ENCODE measurements at places on chromosomes 5 and 9. TPM values are rescaled to one million over a fixed set of nuclear protein-coding genes. Genes with fewer than 3 reads are reported as not detected.
A peak's percentile ranks its signal among the peaks of the same experiment; 100 is the strongest.

DNA sequence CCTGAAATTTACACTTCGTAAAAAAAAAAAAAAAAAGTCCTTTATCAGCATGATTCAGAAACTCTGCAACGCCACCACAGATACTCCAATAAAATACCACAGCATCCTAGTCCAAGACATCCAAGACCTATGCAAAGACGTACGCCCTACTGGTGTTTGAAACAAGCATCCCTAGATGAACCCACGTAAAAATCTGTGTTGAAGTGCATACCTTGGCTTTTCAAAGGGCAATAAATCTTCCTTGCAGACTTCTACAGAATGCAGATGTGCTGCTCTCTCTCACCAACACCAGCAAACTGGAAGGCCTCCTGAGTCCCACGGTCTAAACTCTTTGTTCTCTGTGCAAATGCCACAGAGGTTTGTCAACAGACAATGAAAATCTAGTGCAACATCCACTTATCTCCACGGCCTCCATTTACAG, 38.8 kb downstream of the MYO10 start:
- no peak for DNase-seq

DNA sequence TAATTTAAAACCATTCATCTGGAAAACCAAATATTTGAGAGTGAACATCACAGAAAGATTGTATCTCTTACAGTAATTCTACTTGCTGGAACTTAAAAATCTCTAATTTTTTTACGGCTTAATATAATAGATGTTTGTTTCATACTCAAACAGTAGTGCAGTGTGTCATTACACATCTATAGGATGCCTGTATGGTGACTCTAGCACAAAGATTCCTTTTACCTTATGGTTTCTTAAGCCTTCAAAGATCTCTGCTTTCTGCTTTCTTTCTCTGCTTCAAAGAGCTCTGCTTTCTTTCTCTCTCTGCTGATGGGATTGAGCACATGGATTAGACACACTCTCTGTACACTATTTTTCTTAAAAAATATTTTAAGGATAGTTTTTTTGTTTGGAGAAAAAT, 374.0 kb upstream of the CDH9 start:
- no peak for DNase-seq

Gene PCDHAC2
- not detected for total RNA-seq

- DNase-seq: no peak
Observed at GRCh38 chr5:93890657-93891056, 149.3 kb upstream of the POU5F2 start.

GRCh38 chr5:115579747-115580173, 22.5 kb downstream of the TICAM2 start:
- DNase-seq: no peak

- no peak for DNase-seq
Observed at GRCh38 chr9:16645970-16646369, 224.5 kb downstream of the BNC2 start.

DNA sequence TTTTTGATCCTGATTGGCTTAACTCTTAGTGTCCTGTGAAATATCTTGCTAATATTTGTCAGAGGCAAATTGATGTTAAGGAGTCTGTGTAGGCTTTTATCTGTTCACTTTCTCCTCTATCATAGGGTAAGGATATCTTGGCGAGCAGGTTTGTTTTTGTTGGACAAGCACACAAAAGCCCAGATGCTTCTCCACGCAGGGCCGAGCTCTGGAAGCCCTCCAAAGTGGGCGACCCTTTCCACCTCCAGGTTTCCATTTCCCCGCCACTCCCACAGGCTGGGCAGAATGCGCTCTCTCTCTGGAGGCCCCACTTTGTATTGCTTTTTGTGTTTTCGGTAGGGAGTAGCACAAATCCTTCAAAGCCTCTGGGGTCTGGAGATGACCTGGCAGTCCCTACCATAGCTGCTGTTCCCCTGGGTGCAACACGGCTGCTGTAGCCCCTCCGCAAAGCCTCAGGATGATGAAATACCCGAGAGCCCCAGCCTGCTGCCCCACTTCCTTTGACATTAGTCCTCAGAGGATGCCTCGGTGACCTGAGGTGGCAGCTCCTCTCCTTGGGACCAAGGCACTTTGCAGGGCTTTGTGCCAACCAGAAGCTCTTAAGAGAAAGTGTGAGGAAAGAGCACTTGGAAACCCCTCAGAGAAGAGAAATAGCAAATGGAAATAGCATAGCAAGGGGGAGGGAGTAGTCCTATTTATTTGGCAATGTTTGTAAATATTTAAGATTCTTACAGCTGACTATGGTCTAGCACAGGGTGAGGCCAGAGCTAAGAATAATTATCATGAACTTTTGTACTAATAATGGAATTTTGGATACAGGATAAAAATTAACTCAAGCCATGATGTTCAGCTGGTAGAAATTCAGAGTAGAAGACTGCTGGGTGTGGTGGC, 122.8 kb downstream of the ARHGEF28 start:
- DNase-seq: no peak

Gene FRRS1L
- total RNA-seq: not detected

- DNase-seq: no peak
Observed at GRCh38 chr9:126947529-126947928, 32.9 kb downstream of the RALGPS1 start.

GRCh38 chr9:87886933-87887505, 4.3 kb downstream of the SPATA31E1 start:
- no peak for DNase-seq

DNA sequence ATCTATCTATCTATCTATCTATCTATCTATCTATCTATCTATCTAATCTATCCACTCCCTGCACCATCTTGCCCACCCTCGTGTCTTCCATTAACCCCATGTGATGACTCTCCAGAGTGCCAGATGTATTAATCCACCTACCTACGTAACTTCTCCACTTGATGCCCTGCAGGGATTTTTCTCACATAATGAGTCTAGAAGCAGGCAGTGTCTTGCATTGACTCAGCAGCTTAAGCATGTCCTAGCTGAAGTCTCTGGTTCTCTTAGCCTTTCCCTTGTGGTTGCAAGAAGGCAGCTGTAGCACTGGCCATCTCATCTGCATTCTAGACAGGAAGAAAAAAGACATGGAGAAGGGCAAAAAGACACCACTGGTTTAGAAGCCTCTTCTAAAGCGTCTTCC, 96.7 kb upstream of the ALDH1B1 start:
- no peak for DNase-seq

Gene CLK4
- 24.4 TPM for total RNA-seq

GRCh38 chr9:92720807-92721535, 43.7 kb downstream of the BICD2 start:
- DNase-seq: no peak

GRCh38 chr9:126956917-126957686, 42.5 kb downstream of the RALGPS1 start:
- no peak for DNase-seq

Gene ASPN
- not detected for total RNA-seq

DNA sequence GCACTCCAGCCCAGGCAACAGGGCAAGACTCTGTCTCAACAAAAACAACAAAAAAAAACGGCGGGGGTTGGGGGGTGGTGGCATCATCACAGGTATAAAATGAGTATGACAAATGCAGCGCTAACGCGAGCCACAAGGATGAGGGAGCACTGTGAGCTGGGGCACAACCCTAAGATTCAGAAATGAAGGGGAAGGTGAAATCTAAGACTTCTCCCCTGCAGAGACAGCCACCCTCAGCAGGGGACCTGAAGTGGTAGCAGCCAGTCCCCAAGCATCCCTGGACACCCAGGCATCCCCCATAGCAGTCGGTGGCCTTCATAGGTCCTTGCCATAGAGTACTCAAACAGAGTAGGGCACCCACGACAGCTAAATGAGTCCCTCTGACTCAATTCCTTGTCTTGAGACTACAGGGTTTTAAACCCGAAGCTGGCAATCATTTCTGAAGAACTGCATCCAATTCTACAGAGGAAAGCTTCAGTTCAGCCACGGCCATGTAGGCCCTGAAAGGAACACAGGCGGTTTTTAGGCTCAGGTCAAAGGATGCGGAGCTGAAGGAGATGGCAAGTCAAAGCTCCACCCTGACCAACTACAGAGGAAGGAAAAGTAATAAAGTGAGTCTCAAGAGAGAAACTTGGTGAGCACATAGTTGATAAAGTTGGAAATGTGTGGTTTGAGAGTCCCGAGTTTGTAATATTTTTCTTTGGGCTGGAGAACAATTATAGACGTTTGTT, 50.3 kb downstream of the MYO10 start:
- no peak for DNase-seq

GRCh38 chr9:32918628-32919027, 82.8 kb downstream of the APTX start:
- no peak for DNase-seq

Gene TUSC1
- total RNA-seq: 0.47 TPM

Gene ORM2
- total RNA-seq: not detected

Gene KLF9
- total RNA-seq: 25.1 TPM

Gene LTC4S
- 1.1 TPM for total RNA-seq

Gene PFN3
- not detected for total RNA-seq

Gene OR1Q1
- not detected for total RNA-seq

Gene TCF7
- total RNA-seq: 93.5 TPM

DNA sequence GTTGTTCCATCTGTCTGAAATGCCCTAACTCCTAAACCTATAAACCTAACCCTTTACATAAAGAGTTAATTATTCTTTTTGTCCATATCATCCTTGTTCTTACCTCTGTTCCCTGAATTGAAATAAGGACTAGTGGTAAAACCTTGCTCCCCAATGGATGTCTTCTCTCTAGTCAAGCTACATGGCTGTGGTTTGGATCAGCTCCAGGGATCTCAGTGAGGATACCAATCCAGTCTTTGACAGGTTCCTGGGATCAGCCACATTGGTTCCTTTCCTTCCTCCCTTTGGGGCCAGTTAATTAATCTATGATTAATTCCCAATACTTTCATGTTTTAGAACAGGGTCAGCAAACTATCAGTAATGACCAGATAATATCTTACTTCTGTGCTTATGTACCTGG, 151.6 kb downstream of the SIL1 start:
- DNase-seq: no peak

- peak; percentile 60 for DNase-seq
Observed at GRCh38 chr5:10689391-10690081, 71.5 kb downstream of the DAP start.

Gene ZNF618
- 0.08 TPM for total RNA-seq

DNA sequence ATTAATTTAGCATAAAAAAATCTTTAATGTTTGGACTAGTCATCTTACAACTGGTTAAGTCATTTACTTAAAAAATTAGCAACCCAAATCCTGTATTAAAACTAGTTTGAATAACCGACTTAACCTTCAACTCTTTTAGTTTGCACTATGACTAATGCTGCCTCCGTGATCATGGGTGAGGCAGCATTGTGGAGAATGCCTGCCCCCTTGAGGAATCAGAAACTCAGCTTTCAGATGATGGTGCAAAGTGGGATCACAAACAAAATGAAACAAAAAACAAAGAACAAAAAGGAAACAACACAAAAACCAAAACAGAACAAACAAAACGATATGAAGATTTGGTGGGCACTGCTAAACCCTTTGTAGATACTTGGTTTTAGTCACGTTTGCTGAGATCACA, 127.0 kb upstream of the PALM2AKAP2 start:
- no peak for DNase-seq

- DNase-seq: no peak
Observed at GRCh38 chr5:51829691-51830090, 446.4 kb downstream of the ISL1 start.

DNA sequence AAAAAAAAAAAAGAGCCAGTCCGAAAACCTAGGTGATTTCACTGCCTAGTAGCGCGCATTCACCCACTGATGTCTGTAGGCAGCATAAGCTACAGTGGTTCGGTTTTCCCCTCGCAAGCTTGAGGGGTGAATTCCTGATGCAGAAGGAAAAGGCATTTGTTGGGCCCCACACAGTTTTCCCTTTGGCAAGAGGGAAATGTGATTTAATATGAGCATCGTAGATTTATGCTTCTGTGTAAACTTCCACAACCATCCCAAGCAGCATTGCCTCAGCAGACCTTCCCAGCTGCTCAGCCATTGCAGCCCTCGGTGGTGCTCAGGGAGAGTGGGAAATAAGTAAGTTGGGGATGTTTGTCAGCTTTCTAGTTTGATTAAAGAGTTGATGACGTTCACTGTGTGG, 231.5 kb upstream of the PPP1R2B start:
- DNase-seq: no peak

- peak; percentile 37 for DNase-seq
Observed at GRCh38 chr5:157574456-157575380, 857 bp downstream of the ADAM19 start.

GRCh38 chr5:164753434-164753833, 1248.0 kb downstream of the MAT2B start:
- DNase-seq: no peak

Gene TLE1
- total RNA-seq: 0.20 TPM

DNA sequence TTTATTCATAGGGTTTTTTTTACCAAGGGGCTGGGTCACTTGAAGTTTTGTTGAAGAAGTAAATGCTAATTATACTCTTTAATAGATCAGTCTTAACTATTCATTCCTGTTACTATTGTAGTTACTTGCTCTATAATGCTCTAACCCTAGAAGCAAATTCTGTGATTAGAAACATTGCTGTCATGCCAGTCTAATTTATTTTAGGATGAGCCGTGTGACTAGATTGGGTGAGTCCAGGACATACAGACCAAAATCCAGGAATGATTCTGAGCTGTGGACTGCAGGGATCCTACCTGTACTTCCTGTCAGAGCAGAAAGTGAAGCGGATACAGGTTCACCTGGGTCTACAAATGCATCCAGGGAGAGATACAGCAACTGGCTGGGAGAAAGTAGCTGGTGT, 757 bp upstream of the CCDC192 start:
- DNase-seq: no peak

- no peak for DNase-seq
Observed at GRCh38 chr9:94900222-94901018, 173.9 kb downstream of the AOPEP start.

- no peak for DNase-seq
Observed at GRCh38 chr9:23307731-23308513, 518.1 kb downstream of the ELAVL2 start.

GRCh38 chr9:70484232-70485130, 70.0 kb upstream of the KLF9 start:
- DNase-seq: no peak

DNA sequence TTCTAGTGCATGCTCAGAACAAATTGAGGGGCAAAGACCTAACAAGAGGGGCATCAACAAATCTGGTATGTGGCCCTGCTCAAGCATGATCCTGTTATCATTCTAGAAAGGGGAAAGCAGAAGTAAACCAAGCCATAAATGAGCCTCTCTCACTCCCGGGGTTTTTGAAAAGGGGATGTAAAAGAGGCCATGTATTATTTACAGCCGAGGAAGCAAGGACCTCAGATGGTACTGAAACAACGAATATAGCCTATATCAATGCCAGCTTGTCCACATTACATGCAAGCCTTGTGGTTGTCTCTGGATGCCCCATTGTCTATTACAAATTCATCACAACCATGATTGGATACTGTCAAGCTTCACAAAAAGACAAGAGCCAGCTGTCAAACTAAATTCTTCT, 211.3 kb downstream of the DCP2 start:
- no peak for DNase-seq

- DNase-seq: no peak
Observed at GRCh38 chr5:21143686-21144085, 1155.7 kb upstream of the CDH18 start.

- no peak for DNase-seq
Observed at GRCh38 chr5:98314292-98314691, 459.2 kb upstream of the RGMB start.

Data from activated naive CD4-positive, alpha-beta T cell treated with anti-CD3 and anti-CD28 coated beads, Interleukin-2, amount 50 U/mL, for 72 hours (primary cell).